ENCODE measurements at places on chromosomes 5 and 9. TPM values are rescaled to one million over a fixed set of nuclear protein-coding genes. Genes with fewer than 3 reads are reported as not detected.

The SYK gene
- polyA plus RNA-seq: 2.5 TPM

DNA sequence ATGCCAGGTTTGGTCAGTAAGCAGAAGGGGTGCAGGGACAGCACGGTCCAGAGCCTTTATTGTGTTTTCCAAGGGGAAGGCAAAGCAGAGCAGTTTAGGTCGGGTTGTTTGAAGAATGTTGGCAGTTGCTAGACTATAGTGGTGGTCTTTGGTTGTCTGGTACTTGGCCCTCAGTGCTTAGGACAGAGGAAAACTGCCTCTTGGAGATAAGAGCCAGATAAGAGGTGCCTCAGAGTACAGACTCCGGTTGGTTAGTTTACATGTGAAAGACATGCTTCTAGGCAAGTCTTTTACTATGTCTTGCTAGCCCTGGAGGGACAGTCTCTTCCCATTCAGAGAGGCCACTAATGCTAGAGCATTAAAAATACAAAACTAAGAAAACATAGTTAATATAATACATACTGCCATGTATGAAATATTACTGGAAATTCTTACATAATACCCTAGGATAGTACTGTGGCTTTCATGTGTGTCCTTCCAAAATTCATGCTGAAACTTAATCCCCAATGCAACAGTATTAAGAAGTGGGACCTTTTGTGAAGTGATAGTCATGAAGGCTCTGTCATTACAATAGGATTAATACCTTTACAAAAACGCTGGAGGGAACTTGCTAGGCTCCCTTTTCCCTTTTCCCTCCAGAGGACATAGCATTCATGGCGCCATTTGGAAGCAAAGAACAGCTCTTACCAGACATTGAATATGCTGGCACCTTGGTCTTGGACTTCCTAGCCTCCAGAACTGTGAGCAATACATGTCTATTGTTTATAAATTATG, 280.4 kb downstream of the TMEM167A start:
- DNase-seq: no peak

GRCh38 chr5:97096846-97097245, 45.6 kb downstream of the LIX1 start:
- DNase-seq: no peak

DNA sequence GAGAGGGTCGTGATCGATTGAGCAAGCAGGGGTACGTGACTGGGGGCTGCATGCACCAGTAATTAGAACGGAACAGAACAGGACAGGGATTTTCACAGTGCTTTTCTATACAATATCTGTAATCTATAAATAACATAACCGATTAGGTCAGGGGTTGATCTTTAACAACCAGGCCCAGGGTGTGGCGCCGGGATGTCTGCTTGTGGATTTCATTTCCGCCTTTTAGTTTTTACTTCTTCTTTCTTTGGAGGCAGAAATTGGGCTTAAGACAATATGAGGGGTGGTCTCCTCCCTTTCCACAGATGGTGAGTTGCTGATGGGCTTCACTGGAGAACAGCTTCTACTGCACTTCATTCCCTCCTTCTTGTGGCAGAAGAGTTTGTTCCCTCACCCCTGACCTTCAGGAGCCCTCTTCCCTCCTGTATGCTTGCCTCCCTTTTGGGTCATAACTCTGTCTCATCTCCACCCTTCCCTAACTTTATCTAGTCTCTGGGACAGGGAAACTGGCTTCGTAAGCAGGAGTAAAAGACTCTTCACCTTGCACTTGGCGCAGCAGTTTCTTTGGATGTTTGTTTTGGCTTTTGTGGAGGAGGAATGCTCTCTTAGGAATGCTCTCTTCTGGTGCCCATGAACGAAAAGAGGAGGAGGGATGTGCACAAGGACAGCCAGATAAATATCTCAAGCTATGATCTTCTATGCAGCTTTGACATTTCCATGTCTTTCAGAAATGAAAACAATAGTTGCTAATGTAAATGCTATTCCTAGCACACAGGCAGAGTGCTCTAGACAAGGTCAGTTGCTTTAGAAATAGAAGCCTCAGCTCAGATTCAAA, 139.8 kb upstream of the RPS23 start:
- DNase-seq: no peak

DNA sequence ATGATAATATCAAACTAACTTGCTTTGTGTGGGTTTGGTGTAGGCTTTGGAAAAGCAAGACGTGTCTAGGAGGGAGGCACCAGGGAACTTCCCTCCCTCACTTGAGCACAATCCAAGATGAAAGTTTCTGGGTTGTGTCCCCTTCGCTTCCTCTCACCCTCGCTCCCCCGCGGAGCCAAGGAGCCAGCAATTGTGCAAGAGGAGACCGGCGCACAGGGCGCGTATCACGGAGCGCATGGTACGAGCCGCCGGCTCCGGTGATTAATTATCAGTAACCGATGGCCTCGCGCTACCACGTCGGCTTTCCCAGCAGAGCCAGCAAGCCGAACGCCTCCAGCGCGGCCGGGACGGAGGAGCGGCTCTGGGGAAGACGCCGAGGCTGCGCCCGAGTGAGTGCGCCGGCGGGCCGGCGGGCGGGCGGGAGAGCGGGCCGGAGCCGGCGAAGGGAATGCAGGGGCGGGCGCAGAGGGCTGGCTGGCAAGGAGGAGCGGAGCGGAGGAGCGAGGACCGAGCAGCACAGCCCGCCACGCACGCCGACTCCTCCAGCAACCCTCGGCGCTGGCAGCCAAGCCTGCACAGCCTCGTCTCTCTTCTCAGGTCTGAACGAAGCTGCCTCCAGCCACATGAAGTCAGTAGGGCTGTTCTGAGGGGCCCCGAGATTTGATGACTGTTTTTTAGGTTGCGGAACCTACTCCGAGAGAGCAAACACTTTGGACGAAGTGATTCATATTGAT, 143.6 kb downstream of the BNC2 start:
- DNase-seq: no peak

DNA sequence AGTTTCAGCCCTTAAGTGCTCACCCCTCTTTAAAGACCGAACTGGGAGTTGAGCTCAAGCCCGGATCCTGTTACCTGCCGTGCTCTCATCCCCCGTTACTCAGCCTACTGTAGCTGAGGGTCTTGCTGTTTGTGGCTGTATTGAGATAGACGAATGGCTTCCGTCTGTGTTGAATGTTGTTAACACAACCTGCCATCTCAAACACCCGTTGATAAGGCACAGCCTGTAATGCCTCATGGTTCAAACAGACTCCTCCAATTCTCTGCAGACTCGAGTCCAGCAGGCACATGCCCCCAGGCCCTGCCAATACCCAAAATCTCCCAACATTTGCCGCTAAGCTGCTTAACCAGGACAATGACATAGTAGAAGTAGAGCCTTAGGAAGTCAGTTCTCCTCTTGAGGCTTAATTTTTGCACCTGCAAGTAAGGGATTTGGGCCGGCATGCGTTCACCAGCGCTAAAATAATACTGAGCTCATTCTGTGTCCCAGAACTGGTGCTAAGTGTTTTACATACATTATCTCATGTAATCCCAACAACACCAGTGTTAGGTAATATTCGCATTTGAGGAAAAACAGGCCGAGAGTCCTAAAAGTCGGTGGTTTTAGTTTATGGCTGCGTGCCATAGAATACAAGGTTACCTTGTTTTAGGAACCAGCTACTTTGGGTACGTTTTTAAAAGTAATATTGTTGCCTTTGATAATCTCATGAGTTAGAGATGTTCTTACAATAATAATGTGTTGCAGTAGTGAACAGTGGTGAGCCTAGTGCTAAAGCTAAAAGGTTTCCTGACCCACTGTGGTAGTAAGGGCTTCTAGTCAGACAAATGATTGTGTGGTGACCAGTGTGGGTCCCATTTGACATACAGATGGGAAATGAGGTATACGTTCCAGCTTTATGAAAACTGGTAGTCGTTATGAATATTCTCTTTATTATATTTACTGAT, 1.5 kb upstream of the RFX3 start:
- DNase-seq: no peak

All from forelimb muscle (tissue), 1 donor.